ENCODE measurements at places on chromosomes 5 and 9.

DNA sequence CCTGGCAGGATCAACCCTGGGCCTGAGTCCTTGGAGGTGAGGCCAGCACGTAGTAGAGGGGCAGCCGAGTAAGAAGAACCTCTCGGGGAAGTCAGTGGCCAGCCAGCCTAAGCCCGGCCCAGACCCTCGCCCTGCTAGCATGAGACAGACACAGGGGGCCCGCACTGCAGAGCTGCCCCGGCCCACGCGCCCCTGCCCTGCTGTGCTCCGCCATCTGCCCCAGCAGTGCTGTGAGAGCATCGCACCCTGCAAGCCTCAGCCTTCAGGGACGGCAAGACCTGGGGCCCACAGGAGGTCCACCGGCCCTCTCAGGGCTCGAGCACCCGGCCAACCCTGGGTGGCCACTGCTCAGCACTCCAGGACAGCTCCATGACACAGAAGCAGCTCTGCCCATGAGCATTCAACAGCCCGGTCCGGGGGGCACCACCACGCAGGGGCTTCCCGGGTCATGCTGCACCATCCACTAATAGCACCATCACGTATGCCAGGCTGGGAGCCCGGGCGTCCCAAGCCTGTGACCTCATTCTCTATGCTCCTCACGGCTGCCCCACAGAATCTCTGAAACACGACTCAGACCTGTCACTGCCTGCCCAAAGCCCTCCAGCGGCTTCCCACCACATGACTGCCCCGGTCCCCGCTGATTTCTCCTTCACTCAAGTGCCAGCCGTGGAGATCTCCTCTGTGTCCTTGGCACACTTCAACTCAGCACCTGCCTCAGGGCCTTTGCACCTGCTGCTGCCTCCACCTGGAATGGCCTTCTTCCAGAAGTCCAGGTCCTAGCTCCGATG, 38.1 kb downstream of the ADAMTS2 start:
- no peak for DNase-seq

GRCh38 chr9:131282688-131283422, 6.5 kb upstream of the FAM78A start:
- DNase-seq: no peak

DNA sequence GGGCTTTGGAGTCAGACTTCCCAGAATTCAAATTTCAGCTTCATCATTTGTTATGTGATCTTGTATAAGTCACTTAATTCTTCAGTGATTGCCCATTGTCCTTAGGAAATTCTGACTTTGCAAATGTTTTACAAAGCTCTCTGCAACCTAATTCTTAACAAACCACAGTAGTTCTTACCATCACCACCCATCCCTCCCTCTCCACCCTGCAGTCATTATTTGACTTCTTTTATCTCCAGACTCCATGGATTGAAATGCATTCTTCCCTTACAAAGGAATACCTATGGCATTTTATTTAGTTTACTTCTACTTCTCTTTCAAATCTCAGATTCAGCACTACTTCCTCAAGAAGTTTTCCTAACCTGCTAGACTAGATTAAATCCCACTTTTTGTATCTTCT, 23.1 kb downstream of the SHLD3 start:
- DNase-seq: no peak

GRCh38 chr9:106918825-106919509, 56.0 kb downstream of the ZNF462 start:
- no peak for DNase-seq

- no peak for DNase-seq
Observed at GRCh38 chr9:4489919-4490704, at the start of gene SLC1A1. Gene SLC1A1 (plus strand): TSS chr9:4490468. CDS start chr9:4490680, 212 bp downstream.

- DNase-seq: no peak
Observed at GRCh38 chr9:120768247-120768646, 25.0 kb downstream of the FBXW2 start.

DNA sequence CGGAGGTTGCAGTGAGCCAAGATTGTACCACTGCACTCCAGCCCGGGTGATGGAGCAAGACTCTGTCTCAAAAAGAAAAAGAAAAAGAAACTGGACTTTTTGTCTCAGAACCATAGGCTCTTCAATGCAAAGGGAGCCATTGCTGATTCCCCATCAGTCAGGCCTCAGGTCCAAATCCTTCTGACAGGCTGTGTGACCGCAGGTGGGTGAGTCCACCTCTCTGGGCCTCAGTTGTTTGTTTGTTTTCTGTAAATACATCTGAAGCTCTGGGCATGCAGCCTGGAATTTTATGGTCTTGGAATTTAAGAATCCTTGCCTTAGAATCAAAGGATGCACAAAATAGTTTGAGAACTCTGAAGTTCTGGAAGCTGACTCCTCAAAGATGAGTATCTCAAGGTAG, 21.1 kb upstream of the TOR2A start:
- no peak for DNase-seq

DNA sequence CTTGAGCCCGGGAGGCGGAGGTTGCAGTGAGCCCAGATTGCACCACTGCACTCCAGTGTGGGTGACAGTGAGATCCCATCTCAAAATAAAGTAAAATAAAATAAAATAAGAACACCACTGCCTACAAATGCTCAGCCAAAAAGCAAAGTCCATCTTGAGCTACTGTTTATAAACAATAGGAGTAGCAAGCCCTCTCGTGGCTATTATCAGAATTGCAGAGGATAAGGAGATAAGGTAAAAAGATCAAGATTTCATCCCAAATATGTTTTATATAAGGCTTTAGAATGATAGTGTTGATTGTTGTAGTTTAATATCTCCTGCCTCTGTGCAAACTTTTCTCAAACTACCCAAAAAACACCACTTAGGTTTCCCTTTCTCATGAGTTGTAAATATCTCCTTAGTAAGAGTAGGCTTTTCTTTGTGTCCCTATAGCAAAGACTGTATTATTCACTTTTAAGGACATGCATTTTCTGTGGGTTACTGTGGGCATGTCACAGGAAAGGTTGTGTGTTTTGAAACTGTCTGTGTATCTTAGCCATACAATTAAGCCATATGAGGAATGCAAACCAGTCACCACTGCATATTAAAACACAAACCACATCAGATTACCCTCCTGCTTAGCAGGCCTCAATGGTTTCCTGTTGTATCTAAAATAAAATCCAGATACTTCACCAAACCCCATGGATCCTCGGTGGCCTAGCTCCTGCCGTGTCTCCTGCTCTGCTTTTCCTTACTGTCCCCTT, 31.8 kb upstream of the CKS2 start:
- DNase-seq: no peak

DNA sequence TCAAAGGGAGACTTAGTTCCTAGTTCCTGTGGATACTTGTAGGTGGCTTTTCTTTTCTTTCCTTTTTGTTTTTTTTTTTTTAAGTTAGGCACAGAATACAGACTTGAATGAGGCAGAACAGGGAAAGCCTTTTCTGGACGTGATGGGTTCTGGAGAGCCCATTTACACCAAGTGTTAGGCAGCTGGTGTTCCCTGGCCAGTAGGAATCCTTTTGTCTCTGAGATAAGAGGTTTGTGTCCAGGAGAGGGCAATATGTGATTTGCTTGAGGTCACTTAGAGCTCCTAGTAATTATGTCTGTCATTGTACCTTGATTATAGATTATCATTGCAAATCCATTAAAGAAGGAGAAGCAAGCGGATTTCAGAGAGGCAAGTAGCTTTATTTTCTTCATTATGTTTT, 9.1 kb downstream of the MEGF10 start:
- DNase-seq: no peak

DNA sequence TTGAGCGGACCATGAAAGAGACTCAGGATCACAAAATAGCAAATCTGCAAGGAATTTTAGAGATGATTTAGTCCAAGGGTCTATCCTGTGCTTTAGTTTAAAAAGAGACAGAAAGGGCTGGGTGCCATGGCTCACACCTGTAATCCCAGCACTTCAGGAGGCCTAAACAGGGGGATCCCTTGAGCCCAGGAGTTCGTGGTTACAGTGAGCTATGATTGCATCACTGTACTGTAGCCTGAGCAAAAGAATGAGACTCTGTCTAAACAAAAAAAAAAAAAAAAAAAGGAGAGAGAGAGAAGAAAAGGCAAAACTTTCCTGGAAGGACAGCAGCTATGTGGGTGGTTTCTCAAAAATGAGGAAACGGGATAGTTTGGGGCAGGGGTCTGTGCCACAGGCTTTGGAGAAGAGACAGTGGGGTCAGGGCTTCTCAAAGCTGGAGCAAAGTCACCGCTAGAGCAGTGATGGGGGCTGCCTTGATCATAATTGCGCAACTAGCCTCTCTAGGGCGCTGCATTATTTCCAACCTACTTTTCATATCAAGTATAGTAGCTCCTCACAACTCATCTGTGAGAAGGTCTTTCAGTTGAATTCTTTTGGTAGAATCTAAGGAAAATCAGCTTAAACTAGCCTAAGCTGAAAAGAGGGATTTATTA, 8.5 kb upstream of the ANKH start:
- DNase-seq: no peak
